ENCODE measurements at places on chromosomes 13 and 19.

- peak; percentile 33 for DNase-seq
Observed at GRCh38 chr13:50126263-50126992, 111.2 kb downstream of the KCNRG start.

- DNase-seq: no peak
Observed at GRCh38 chr19:17981611-17982010, 14.7 kb downstream of the KCNN1 start.

DNA sequence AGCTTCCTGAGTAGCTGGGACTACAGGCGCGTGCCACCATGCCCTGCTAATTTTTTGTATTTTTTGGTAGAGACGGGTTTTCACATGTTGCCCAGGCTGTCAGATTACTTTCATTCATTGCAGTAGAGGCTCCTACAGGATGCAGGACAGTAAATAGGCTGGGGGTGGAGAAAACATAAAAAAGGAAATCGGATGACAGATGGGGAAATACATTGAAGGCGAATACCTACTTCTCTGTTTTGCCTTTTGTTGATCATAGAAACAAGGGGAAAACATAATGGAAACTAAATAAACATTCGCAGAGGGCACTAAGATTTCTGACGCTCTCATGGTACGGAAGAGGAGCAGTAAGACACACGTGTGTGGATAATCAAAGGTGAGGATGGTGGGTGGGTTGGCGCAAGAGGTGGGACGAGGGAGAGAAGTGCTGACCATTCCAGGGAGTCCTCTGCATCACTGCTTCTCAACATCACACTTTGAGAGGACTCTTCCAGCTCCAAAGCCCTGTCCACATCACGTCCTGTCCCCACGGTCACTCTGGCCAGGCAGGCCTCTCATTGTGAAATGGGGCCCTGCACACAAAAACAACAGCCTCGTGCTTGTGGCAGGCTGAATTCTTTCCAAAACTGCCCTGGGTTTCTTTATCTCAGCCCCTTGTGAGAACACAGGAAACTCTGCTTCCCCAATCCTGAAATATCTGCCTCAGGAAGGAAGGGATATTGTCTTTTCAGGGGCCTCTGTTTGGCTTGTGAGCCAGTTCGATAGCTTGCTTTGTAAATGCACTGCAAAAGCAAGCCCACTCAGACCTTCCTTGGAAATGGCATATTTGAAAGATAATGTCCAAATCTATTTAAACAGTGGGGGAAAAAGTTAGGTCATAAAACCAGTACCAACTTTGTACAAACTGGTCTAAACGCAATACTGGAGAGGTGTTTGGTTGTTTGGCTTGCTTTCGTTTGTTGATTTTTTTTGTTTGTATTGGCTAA, 188.5 kb downstream of the FOXO1 start:
- DNase-seq: no peak

DNA sequence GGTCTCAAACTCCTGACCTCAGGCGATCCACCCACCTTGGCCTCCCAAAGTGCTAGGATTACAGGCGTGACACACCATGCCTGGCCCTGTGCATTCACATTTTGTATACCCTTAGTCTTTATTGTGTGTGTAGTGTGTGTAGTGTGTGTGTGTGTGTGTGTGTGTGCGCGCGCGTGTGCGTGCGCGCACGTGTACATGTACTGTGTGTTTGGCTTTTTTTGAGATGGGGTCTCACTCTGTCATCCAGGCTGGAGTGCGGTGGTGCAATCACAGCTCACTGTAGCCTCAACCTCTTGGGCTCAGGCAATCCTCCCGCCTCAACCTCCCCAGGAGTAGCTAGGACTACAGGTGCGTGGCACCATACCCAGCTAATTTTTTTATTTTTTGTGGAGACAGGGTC, 22.1 kb downstream of the ITM2B start:
- DNase-seq: no peak

- DNase-seq: no peak
Observed at GRCh38 chr19:14715841-14716240, 26.0 kb downstream of the ZNF333 start.

GRCh38 chr13:29143847-29144246, 323.7 kb downstream of the MTUS2 start:
- no peak for DNase-seq

DNA sequence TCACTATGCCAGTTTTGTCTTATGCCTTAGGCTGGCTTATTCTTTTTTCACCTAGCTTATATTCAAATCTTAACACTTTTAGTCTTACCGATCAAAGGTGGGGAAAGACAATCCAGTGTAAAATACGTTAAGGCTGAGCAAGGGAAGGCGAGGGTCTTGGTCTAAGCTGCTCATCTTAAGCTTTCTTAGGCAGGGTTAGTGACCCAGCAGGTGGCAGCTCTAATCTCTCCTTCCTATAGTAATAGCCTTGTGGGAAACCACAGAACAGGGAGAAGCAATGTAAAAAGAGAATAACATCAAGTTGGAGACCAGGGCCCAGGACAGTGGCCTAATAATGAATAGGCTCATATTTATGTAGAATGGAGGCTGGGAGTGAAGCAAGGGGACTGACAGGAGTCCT, 45.9 kb downstream of the COG3 start:
- no peak for DNase-seq

DNA sequence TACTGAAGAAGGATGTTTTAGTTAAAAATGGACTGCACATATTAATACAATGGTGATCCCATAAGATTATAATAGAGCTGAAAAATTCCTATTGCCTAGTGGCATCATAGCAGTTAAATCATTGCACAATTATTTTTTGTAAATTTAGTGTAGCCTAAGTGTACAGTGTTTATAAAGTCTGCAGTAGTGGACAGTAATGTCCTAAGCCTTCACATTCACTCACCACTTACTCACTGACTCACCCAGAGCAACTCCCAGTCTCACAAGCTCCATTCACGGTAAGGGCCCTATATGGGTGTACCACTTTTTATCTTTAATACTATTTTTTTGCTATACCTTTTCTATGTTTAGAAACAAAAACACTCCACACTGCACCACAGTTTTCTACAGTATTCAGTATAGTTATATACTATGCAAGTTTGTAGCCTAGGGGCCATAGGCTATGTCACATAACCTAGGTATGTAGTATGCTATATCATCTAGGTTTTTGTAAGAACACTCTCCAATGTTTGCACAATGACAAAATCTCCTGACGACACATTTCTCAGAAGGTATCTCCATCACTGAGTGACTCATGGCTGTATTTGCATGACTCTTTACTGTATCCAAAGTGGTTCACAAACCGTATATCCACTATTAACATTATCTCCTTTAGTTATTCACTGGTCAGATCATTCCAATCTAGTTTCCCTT, 536.0 kb downstream of the KLF12 start:
- no peak for DNase-seq

- DNase-seq: no peak
Observed at GRCh38 chr13:49997955-49998354, 1.1 kb downstream of the TRIM13 start.

- no peak for DNase-seq
Observed at GRCh38 chr19:30161770-30162169, 210.4 kb upstream of the ZNF536 start.

GRCh38 chr19:10416380-10417257, 3.7 kb upstream of the PDE4A start:
- DNase-seq: peak; percentile 45

GRCh38 chr13:37148501-37148900, 43.0 kb upstream of the CSNK1A1L start:
- DNase-seq: no peak

- no peak for DNase-seq
Observed at GRCh38 chr13:76738616-76739015, 147.6 kb downstream of the KCTD12 start.

DNA sequence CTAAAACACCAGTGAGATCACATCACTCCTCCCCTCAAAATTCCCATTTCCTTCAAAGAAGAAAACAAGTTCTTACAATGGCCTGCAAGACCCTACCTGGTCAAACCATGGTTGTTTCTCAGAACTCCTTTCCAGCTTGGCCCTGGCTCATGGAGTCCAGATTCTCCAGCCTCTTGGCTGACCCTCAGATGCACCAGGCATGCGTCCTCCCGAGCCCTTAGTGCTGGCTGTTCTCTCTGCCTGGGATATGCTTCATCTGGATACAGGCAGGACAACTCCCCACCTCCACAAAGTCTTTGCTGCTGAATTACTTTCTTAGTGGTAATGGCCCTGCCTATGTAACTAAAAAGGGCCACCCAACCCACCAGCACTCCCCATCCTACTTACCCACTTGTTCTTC, 94.3 kb downstream of the MBNL2 start:
- DNase-seq: no peak

DNA sequence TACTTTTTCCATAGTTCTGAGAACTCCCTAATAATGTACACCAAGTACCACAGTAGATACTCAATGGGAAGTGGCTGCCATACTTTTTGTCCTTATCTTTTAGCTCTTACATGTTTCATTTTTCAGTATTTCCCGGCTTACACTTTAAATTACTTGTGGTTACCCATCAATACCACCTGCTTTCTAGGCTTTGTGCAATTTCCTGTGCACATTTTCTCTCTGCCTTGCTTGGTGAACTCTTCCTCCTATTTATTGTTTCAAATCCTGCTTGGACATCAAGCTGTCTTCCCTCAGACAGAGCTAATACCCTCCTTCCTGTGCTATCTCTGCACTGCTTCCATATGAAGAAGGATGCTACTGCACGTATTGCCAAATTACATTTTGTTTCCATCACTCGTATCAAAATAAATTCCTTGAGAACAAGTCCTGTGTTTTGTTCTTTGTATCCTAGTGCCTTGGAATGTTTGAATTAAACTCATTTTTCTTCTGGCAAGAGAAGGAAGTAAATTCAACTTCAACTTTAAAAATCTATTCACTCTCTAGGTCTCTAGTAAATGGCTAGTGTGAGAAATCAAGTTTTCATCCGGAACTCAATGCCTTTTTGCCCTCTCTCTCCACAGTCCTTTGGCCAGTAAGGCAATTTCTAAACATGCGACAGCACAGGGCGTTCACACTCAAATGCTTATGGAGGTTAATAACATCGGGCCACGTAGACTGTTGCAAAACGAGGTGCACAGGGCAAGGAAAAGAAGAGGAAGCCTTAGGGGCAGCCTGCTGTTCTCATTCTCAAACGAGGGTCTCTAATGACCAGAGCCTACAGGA, 5.6 kb downstream of the ZAR1L start:
- DNase-seq: no peak

DNA sequence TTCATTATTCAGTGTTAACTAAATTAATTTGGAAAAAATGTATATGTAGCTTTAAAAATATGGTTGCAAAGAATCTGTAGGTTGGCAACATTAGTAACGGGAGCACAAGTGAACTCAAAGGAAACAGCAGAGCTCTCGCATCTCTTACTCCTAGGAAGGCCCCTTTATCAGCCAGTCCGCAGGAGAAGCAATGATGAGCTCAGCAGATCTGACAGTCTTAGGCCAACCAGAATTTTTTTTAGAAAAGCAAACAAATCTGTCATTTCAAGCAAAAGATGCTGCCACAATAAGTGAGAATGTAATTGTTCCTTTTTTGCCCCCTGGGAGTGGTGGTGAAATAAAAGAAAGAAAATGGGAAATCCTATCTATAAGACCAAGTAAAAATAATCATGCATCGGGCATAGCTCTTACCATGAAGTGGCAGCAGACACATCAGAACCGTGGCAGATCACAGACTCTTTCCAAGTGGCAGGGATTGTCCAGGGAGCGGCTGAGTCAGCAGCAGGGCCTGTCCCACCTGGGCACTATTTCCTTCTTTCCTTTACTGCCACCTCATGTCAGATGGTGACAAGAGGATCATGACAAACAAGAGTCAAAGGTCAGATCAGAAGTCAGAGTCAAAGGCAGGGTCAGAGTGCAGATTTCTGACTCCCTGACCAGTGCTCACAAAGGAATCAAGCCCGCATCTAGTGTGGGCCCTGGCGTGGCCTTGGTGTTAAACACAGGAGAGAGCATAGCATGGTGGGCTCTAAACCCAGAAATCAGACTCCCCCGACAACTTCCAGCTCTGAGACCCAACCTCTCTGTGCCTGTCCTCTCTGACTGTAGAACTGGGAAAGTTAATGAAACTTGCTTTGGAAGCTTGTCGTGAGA, 84.0 kb upstream of the MTIF3 start:
- DNase-seq: no peak

- DNase-seq: no peak
Observed at GRCh38 chr13:35979361-35979951, 151.7 kb downstream of the DCLK1 start.

GRCh38 chr13:113413898-113414282, 39.4 kb downstream of the ADPRHL1 start:
- no peak for DNase-seq

DNA sequence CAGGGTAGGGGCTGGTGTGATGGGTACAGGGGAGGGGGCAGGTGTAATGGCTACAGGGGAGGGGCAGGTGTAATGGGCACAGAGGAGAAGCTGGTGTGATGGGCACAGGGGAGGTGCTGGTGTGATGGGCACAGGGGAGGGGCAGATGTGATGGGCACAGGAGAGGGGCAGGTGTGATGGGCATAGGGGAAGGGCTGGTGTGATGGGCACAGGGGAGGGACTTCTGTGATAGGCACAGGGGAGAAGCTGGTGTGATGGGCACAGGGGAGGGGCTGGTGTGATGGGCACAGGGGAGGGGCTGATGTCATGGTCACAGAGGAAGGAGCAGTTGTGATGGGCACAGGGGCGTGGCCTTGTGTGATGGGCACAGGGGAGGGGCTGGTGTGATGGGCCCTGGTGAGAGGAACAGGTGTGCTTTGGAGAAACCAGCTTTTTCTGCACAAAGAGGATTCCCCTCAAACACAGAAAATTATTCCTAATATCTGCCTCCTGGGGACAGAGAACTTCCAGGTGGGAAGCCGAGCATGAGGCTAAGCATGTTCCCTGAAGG, 38.6 kb upstream of the POP4 start:
- no peak for DNase-seq

GRCh38 chr13:55573565-55573964, 1567.2 kb upstream of the PRR20A start:
- DNase-seq: no peak

DNA sequence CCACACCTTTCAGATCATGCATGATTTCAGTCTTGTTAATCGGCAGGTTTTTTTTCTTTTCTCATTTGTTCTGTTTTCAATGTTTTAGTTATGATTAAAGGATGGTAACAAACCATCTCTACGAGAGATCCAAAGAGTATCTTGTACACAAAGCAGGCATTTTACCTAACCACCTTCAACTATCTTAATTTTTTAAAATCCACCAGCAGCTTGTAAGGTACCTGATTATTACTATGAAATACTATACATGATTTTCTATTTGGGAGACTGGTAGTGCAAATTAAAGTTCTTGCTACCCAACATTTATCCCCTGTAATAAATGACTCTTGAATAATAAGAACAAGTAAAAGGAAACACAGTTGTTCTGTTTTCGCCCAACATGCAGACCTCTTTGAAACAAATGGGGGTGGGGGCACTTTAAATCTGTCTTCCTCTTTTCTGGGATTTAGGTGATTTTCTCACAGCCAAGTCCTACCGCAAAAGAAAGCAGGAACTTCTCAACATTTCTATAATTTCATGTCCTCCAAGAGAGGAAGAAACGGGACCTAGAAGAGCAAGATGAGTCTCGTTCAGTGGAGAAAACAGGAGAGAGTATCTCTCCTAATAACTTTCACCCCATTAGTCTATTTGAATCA, 3.6 kb downstream of the POU4F1 start:
- DNase-seq: no peak

GRCh38 chr19:10222201-10222890, 8.8 kb downstream of the S1PR2 start:
- DNase-seq: no peak

GRCh38 chr19:42245231-42245630, 2.8 kb upstream of the GSK3A start:
- no peak for DNase-seq

GRCh38 chr19:11833541-11833940, 15.0 kb upstream of the ZNF439 start:
- no peak for DNase-seq

All from COR-L47 (cell line).